ENCODE measurements at places on chromosomes 6 and 20.

GRCh38 chr6:155143029-155143577 is 120.7 kb upstream of the CLDN20 start:
- no peak for DNase-seq

DNA sequence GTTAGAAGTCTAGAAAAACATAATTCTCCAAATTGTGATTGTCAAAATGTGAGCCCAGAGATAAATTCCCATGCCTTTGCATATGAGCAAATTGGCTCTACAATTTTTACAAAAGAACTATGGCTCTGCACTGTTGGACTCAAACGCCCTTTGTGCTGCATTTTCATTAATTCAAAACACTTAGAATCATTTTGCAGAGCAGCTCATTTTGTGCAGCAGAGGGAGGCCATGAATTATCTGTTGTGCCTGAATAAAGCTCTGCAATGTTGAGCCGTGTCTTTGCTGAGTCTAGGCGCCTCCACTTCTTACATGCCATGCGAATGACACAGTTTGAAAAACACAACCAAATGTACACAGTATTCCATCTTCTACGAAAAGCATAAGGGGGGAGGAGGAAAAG is 230.2 kb downstream of the PRKN start:
- DNase-seq: no peak

- no peak for DNase-seq
Observed at GRCh38 chr6:23659125-23659524, 466.9 kb upstream of the NRSN1 start.

DNA sequence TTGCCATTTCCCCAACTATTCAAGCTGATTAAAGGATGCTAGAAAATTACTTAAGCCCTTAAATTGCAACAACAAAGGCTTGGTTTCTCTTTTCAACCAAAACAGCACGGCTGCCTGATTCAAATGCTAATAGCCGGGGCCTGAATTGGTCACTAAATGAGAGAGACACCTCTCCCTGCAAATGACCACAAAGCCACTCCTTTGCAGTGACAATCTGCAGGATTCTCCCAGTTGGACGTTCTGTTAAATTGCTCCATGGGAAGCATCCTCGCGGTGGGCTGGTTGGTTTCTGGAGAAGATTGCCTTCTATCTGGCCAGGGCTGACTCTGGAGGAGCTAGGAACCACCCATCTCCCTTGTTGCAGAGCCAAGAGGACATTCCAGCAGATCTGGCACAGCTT is 29.7 kb upstream of the TBXT start:
- DNase-seq: no peak

DNA sequence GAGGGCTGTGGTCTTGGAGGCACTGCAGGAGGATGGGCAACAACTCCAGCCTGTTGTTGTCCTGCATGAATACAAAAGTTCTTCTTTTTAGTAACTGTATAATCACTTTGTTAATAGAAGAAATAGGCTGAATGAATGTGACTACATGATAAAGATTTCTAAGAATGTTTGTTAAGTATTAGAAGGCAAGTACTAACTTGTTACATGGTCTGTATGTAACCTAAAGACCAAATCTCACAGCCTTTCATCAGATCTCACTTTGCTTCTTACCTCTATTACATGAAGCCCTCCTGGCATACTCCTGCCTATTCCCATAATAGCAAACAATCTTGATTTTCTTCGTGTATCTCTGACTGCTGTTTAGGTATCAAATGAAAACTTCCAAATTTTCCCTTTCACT is 73.4 kb downstream of the REPS1 start:
- DNase-seq: no peak

GRCh38 chr6:118876814-118877213 is 17.1 kb upstream of the ASF1A start:
- DNase-seq: no peak

- no peak for DNase-seq
Observed at GRCh38 chr6:81307651-81308214, 444.7 kb downstream of the TENT5A start.

DNA sequence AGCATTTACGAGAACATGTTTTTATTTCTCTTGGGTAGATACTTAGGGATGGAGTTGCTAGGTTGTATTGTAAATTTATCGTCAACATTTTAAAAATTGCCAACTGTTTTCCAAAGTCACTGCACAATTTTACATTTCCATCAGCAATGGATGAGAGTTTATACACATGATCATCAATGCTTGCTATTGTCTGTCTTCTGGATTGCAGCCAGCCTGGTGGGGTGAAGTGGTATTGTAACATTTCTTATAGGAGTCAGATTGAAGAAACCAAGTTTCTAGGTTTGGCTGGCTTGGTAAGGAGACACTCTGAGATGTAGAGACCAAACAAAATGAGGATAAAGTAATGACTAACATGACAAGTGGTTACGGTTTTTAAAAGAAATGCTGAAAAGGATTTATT is 57.1 kb upstream of the HDDC2 start:
- DNase-seq: no peak

DNA sequence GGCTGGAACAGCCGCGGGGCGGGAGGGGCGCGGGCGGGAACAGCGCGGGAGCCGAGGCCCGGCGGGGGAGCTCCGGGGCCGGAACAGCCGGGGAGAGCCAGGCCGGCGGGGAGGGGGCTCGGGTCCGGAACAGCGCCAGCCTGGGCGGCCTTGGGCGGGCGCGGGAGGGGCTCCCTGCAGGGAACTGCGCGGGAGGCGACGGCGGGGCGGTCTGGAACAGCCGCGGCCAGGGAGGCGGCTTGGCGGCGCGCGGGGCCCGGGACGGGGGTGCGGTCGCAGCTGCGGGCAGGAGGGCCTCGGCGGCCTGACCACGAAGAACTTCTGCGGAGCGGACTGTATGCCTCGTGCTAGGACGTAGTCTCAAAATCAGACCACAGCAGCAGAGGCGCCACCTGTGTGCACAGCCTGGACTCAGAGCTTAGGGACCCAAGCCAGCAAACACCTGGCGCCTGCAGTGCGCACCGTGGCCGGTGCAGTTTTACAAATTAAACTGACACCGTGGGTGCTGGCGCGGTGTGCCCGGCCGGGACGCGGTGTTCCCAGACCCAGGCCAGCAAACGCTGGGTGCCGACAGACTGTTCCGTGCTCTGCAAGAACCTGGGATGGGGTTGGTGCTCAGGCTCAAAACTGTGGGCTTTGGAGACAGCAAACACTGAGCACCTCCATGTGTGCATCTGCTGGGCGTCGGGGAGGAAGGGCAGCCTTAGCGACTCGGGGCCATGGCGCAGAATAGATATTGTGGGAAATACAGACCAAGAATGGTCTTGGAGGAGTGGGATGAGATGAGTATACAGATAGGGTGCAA is 572 bp downstream of the ZNF341 start:
- DNase-seq: peak; percentile 90

GRCh38 chr6:55758156-55758937 is 117.0 kb downstream of the BMP5 start:
- DNase-seq: no peak

DNA sequence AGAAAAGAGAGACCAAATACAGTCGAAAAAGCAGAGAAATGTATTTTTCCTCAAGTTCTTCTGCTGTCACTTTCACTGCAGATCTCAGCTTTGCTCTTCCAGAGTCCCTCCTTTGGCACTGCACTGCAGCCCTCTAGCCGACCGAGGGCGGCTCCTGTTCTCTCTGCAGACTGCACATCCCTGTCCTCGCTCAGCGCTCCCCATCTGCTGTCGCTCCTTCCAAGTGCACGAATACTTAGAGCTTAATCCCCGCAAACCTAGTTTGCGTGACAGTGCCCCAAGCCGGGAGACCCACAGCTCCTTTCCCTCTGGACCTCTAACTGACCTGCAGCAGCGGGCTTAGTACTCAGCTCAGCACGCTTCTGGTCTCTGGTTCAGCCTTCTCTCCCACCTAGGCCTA is 15.2 kb downstream of the RPP21 start:
- no peak for DNase-seq

GRCh38 chr6:161815965-161816364 is 542.1 kb upstream of the AGPAT4 start:
- no peak for DNase-seq

GRCh38 chr6:89360415-89360999 is 8.0 kb upstream of the UBE2J1 start:
- no peak for DNase-seq

- no peak for DNase-seq
Observed at GRCh38 chr20:54292185-54292584, 84.3 kb downstream of the PFDN4 start.

- no peak for DNase-seq
Observed at GRCh38 chr6:105711216-105711615, 308.3 kb upstream of the PREP start.

GRCh38 chr20:24753130-24753529 is 195.9 kb upstream of the CST7 start:
- DNase-seq: no peak

GRCh38 chr6:104625536-104625935 is 234.2 kb downstream of the HACE1 start:
- DNase-seq: no peak

GRCh38 chr6:166474721-166475565 is 92.2 kb upstream of the MPC1 start:
- peak; percentile 74 for DNase-seq

DNA sequence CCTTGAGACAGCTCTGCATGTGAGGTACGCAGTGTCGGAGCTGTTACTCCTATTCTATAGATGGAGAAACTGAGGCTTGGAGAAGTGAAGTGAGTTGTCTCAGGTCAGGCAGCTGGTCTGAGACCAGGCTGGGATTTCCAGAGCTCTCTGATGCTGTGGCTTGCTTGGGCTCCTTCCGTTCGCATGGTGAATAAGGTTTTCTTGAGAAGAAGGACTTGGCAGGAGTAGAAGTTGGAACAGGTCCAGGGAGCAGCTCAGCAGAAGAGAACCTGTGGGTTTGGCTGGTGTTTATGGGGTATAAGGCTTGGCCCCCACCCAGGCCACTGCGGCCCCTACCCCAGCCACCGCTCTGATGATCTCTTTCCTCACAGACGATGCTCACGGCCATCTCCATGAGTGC is 7.4 kb downstream of the SLC12A5 start:
- no peak for DNase-seq

- DNase-seq: no peak
Observed at GRCh38 chr20:20733943-20734342, 21.5 kb upstream of the RALGAPA2 start.

DNA sequence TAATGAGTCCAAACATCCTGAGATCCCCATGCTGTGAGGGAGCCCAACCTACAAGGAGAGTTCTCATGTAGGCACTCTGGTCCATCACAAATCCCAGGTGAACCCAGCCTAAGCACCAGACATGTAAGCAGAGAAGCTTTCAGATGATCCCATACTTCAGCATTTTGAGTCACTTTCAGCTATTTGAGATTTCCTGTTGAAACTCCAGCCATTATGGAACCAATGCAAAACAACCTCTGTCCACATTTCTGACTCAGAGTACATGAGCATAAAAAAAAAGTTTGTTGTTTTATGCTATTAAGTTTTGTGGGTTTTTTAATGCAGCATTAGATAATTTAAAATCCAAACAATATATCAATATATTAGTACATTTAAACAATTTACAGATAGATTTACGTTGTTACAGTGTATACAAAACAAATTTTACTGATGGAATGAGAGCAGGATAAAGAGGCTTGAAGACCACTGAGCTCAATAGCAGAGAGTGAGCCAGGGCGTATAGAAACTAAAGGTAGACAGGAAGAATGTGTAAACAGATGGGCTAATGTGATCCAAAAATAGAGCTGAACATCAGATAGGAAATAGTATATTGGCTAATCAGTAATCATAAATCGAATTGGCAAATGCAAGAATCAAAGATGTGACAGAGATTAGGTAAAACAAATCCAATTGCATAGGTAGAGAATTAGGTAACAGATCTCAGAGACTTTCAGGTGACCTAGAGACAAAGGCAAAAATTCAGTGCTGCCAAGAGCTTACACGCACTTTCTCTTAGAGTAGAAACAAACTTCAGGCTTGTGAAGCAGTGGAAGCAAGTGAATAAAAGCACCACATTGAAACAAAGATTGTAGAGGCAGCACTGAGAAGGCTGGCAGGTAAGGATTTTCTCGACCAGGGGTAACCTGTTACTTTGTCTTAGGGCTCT is 36.2 kb upstream of the PLCB1 start:
- no peak for DNase-seq

- DNase-seq: peak; percentile 77
Observed at GRCh38 chr6:105794239-105794638, 291.9 kb upstream of the PRDM1 start.

- no peak for DNase-seq
Observed at GRCh38 chr20:32581839-32582658, 3.1 kb downstream of the NOL4L start.

DNA sequence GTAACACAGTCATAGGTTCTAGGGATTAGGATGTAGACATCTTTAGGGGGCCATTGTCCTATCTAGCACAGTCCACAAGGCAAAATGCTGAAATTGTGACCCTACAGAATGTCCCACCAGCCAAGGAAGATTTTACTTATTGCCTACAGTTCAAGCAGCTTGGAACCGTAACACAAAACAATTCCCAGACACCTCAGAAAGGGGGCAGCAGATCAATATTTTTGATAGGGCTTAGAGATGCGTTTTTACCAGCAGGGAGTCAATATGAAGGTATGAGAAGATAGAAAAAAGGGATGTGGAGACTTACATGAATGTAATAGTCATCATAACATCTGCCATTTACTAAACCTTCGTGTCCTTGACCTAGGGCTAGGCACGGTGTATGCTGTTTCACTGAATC is 81.0 kb downstream of the TMEM170B start:
- DNase-seq: no peak

DNA sequence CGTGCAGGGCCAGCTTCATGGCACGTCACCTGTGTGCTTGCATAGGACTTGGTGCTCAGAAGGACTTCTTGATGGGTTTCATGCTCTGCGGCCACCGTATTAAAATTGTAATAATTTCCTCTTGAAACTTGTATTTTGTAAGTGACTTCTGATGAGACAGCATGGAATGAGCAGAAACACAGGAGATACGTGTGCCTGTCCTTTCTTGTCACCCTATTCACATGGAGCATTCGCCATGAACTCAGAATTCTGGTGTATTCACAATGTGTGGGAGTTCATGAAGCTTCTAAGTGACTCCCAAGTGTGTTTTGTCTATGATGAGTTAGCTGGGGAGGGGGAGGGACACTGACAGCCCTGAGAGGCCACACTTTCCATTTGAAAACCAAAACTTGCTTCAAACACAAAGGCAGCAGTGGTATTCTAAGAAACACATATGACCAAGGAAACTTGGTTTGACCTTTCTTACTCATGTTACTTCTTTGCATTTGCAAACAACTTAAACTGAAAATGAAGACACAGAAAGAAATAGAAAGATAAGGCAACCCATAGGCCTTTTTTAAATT is 92.1 kb upstream of the NEDD9 start:
- DNase-seq: no peak

DNA sequence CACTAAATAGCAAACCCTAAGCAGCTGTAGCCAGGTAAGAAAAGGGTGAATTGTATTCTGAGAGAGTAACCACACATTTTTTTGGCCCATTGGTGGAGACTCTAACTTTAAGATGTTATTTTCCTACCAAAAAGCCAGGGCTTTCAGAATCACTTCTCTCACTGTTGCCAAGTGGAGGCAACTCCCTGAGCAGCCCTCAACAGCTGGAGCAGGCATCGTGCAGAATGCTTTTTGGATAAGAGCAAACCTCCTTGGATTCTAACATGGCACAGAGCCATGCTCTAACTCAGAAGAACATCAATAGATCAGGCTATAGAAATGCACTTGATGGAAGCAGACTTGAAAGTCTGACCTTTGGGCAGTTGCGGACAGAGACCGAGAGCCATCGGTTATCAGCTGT is 722.2 kb upstream of the CHD6 start:
- no peak for DNase-seq

Data from suprapubic skin (tissue), 4 donors.